ENCODE measurements at places on chromosomes 13 and 19.

DNA sequence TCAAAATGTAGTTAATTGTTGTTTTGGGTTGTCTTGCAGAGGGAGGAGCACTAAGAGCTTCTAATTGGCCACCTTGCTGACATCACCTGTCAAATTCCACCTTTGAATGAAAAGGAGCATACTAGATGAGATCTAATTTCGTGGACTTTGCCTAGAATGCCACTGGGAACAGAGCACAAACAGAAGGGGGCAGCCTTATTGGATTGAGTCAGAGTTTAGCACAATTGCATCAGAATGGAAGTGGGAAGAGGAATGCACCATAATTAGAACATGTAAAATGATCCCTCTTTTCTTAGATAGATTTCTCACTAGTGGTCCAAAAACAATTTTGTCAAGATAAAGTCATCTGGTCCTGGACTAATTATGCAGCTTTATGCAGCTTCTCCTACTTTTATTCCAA, 1552.2 kb downstream of the PCDH9 start:
- DNase-seq: no peak

- no peak for DNase-seq
Observed at GRCh38 chr19:5484398-5485285, 29.4 kb downstream of the ZNRF4 start.

DNA sequence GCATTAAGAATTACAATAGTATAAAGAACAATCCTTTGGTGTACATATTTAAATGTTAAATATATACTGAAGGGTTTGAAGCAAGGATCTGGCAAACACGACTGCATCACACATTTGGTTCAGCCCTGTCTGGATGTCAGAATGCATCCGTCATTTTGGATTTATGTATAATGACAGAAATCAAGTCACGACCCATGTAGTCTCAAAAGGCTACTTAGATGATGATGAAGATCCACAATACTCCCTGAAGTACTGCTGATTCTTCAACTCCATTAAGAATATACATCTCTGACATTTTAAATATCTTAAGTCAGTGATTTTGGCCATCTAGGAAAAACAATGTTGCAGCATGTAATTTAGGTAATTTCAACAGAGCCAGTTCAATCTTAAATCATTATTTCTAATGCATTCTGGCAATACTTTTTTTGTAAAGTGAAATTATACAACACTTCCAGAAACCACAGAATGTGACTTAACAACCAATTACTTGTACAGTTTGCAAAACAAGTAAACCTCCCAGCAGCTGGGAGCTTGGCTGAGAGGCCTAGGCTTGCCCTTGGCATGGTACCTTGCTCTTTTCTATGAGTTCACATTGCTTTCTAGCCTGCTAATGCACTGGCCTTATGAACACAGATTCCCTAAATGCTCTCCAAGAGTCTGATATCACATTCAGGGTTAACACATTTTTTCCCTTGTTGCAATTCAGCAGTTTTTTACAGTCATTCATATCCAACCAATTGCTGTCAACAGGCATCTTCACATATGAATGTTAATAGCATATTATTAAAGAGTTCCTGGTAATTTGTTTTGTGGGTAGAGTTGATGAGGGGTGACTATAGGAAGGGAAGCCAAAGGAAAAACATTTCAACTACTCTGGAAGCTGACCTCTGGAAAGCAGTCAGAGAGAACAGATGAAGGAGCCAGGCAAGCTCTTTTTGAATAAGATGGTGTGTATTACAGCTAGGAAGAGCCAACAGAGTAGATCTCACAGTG, 175.2 kb downstream of the ENOX1 start:
- no peak for DNase-seq

GRCh38 chr13:44451126-44451525, 77.5 kb downstream of the SERP2 start:
- DNase-seq: no peak

DNA sequence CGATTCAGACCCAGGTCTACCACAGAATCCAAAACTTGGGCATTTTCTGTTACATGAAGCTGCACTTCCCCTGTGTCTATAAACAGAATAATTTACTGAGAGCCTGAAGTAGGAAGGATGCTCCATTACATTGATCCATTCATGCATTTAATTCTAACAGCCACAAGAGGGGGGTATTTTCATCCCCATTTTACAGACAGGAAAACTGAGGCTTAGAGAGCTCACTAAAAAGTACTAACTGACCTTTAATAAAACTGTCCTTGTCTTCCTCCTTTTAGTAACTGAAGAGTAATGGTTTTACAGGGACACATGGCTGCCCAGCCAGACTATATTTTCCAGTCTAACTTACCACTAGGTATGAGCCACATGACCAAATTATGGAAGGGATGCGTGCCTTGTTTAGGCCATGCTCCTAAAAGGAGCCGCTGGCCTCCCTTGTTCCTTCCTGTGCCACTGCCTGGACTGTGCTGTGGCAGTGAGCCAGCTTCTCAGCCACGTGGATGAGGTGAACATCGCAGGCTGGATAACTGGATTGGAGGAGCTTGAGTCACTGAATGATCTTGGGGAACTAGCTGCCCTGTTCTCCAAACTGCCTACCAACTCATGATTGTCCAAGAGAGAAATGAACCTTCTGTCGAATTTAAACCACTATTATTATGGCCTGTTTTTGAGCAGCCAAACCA, 108.3 kb downstream of the DOCK9 start:
- DNase-seq: no peak

GRCh38 chr19:50022823-50023222, 2.3 kb downstream of the VRK3 start:
- no peak for DNase-seq

GRCh38 chr13:49516467-49516866, 20.7 kb downstream of the PHF11 start:
- DNase-seq: no peak

- peak; percentile 93 for DNase-seq
Observed at GRCh38 chr13:111904701-111905608, 162.0 kb upstream of the SOX1 start.

GRCh38 chr19:9793071-9793591, 24.6 kb upstream of the ZNF846 start:
- DNase-seq: no peak

GRCh38 chr13:97948041-97948440, 5.4 kb upstream of the IPO5 start:
- no peak for DNase-seq

GRCh38 chr19:35462476-35462953, 14.5 kb downstream of the FFAR2 start:
- DNase-seq: no peak

DNA sequence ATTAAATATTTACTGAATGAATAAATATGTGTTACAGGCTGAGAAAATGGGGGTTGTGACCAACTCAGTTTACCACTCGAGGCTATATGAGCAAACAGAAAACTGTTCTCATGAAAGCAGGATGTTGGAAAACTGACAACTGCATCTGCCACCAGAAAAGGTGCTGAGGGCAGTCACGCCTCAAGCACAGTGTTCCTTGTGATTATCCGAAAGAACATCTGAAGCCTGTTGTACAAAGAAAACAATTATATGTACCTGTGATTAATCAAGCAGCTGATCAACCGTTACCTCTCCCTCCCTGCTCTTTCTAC, 6.2 kb upstream of the KLK13 start:
- DNase-seq: no peak

- DNase-seq: no peak
Observed at GRCh38 chr19:52191389-52191788, 1.5 kb downstream of the PPP2R1A start.

GRCh38 chr13:80262051-80262695, 78.8 kb downstream of the SPRY2 start:
- no peak for DNase-seq

GRCh38 chr19:55095260-55096060, 19.8 kb downstream of the EPS8L1 start:
- DNase-seq: no peak

DNA sequence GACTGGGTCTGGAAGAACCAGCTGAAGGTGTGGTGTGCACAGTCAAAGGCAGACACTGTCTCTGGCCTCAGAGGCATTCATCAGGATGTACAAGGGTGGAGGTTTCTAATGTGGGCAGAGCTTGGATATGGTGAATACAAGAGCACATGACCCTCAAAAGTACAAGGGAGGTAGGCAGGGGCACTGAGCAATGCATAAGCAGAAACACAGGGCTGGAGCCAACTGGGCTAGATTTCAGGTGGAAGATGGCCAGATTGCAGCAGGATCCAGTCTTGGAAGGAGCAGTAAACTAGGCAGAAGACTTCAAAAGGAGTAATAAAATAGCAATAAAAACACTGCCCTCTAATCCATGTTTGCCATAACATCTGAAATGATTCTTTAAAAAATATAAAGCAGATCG, 417.1 kb downstream of the OLFM4 start:
- DNase-seq: no peak

GRCh38 chr19:49473868-49474541, at the start of gene FLT3LG:
Gene FLT3LG, plus strand, starts transcription at chr19:49474215. Its CDS starts 425 bp downstream, at chr19:49474640.
- no peak for DNase-seq

- no peak for DNase-seq
Observed at GRCh38 chr19:45558399-45558878, 26.2 kb downstream of the OPA3 start.

- no peak for DNase-seq
Observed at GRCh38 chr13:106561551-106562170, 6.3 kb downstream of the ARGLU1 start.

DNA sequence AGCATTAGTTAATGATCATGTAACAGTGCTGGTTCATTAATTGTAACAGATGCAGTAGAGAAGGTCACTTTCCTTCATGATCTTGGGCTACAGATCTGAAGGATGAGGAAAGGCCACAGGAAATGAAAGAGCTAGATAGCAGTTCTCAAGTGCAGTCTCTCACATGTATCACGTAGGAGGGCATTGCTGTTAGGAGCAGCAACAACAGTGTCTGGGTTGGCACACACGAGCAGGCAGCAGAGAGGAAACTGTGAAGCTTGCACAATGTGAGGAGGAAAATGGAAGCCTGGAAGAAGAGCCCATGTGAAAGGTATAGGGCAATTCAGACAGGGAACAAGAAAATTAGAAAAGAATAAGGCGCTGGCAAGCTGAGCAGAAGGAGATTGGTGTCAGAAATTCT, 1741.5 kb downstream of the PCDH9 start:
- no peak for DNase-seq

GRCh38 chr13:49455007-49455398, 10.9 kb downstream of the SETDB2 start:
- no peak for DNase-seq

- no peak for DNase-seq
Observed at GRCh38 chr13:29008296-29008695, 188.2 kb downstream of the MTUS2 start.

GRCh38 chr19:24060687-24061356, 26.2 kb upstream of the ZNF254 start:
- DNase-seq: no peak

- DNase-seq: no peak
Observed at GRCh38 chr19:5046339-5047039, 77.6 kb downstream of the KDM4B start.

DNA sequence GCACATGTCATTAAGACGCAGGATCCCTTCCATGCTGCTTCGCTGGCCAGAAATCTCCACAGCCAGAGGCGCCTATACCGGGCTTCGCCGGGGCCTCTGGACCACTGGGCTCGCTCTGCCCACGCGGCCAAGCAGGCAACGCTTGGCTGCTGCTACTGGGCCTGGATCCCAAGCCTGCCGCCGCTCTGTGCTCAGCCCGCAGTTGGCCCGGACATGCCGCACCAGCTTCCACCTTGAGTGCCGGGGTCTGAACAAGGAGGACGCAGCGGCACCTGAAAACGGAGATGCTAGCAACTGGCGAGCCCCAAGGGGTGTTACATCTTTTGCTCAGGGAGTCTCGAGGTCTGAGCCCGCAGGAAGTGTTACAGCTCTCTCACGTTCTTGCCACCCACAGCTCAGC, 409.9 kb upstream of the SGCG start:
- DNase-seq: no peak

- no peak for DNase-seq
Observed at GRCh38 chr13:78382491-78382890, 220.9 kb downstream of the POU4F1 start.
